ENCODE measurements at places on chromosomes 2 and 18. TPM values are rescaled to one million over a fixed set of nuclear protein-coding genes. Genes with fewer than 3 reads are reported as not detected.

GRCh38 chr2:127012868-127013267 lies 94.1 kb downstream of the BIN1 start:
- no peak for DNase-seq

GRCh38 chr18:26506012-26506411 lies 42.3 kb downstream of the KCTD1 start:
- no peak for DNase-seq

DNA sequence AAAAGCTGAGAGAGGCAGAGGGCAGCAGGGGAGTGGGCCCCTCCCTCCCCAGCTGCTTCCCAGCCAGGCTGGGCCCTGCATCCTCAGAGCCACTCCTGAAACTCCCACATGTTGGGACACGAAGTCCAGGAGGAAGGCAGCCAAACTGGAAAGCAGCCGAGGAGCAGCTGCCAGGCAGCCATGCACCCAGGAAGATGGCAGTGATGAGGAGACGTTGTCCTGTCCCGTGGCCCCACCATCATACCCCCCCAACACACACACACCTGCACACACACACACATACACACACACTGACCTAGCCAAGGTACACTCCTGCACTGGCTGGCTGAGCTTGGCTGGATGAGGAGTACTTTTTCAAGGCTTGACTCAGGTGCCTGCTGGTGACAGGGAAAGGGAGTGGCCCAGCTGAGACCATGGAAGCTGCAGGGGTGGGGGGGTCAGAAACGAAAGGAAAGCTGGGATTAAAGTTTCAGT lies 106.0 kb downstream of the CYP26B1 start:
- DNase-seq: no peak

Gene ASIC4
- total RNA-seq: 1.0 TPM

Gene SPIRE1
- 34.9 TPM for total RNA-seq

Gene MEP1B
- total RNA-seq: not detected

Gene EN1
- 12.6 TPM for total RNA-seq
